Femur (tissue), 1 donor: ENCODE measurements at places on chromosomes 1 and 21.

DNA sequence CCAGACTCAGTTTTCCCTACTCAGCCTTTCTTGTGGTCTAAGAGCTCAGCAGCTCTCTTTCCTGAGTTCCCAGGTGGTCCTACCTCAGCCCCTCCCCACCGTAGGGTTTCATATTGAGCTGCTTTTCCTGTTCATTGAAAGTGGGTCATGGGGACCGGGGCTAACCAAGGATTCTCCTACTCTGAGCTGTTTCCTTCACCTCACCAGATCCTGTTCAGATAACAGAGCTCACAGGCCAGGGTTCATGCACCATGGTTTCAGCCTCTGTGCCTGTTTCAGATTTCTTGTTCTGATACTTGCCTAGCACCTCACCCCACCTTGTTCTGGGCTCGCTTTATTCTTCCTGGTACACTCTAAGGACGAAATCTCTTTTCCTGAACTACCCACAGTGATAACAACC lies 8.5 kb downstream of the UBQLN4 start:
- DNase-seq = no peak

DNA sequence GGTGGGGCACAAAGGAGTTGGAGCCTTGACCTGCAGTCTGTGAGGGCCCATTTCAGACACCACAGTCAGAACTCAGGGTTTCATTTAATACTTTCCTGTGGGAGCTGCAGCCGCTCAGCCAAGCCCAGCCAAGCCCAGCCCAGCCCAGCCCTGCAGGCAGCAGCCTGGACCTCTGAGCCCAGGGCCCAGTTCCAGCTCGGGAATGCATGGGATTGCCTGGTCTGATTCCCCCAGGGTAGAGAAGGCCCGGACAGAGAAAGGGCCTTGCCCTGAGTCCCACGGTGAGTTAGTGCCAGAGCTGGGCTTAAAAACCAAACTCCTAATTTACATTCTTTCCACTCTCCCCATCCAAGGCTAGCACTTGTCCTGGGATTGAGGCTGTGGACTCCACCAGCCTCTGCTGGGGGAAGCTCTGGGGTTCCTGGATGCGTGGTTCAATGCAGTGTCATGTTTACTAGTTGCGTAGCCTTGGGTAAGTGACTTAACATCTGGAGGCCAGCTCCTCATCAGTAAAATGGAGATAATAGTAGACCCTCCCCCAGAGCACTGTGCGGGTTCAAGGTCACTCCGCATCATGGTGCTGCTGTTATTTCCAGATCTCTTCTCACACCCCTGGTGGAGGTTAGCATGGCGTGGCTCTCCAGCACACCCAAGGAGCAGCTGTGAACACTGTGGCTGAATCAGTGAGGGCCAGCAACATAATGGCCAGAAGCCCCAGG lies 29.2 kb upstream of the PKP1 start:
- no peak for DNase-seq

- no peak for DNase-seq
These were observed 12.4 kb downstream of the TRIM62 start for GRCh38 chr1:33169290-33170055.

- DNase-seq = no peak
These were observed 209.2 kb upstream of the GRIK3 start for GRCh38 chr1:37243368-37244082.

- no peak for DNase-seq
These were observed 63.1 kb upstream of the CNN3 start for GRCh38 chr1:94989911-94990473.

DNA sequence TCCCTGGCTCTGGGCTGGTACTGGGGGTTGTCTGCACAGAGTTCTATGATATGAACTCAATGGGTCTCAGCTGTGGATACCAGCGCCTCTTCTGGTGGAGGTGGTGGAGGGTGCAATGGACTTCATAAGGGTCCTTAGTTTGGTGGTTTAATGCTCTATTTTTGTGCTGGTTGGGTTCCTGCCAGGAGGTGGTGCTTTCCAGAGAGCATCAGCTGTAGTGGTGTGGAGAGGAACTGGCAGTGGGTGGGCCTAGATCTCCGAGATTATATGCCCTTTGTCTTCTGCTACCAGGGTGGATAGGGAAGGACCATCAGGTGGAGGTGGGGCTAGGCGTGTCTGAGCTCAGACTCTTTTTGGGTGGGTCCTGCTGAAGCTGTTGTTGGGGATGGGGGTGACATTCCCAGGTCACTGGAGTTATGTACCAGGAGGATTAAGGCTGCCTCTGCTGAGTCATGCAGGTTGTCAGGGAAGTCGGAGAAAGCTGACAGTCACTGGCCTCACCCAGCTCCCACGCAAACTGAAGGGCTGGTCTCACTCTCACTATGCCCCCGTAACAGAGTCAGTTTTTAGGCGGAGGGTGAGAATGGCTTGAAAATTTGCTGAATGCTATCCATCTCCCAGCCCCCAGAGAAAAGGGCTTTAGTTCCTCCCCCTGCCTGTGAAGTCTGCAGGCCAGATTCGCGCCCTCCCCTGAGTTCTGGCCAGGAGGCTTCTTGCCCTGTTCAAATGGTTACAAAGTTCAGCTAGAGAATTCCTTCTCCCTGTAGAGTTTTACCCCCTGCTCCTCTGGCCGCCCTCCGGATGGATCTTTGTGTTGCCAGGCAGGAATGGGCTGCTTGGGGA lies 902.9 kb downstream of the LTN1 start:
- no peak for DNase-seq

GRCh38 chr1:210525716-210526454 lies 197.2 kb downstream of the HHAT start:
- DNase-seq = no peak

- DNase-seq = peak; percentile 66
These were observed 14.9 kb downstream of the COLGALT2 start for GRCh38 chr1:184022668-184023067.

DNA sequence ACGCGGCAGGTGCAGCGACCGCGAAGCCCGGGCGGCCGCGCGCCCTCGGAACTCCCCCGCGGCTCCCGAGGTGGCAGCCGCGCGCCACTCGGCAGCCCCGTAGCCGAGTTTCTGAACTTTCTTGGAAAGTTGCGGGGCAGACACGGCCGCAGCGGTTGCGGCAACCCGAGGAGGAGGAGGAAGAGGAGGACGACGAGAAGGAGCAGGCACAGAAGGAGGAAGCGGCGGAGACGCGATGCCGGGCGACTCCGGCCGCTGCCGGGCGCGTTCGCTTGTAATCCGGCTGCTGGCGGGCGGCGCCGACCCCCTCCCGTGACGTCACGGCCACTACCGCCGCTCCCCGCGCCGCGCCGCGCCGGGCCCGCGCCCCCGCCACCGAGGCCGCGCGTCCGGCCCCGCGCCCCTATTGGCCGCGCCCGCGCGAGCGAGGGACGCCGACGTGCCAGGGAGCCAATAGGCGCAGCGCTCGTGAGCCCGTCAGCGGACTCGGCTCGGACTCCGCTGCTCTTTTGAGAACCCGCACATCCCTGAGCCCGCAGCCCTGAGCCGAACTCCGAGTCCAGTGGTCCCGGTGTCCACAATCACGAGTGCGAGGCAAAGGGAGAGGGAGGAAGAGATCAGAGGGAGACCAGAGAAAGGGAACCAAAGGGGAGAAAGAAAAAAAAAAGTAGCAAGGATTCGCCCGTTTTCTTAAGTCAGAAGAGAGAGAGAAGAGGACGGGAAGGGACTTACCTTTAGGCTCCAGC lies 736 bp upstream of the BARHL2 start:
- DNase-seq = no peak

DNA sequence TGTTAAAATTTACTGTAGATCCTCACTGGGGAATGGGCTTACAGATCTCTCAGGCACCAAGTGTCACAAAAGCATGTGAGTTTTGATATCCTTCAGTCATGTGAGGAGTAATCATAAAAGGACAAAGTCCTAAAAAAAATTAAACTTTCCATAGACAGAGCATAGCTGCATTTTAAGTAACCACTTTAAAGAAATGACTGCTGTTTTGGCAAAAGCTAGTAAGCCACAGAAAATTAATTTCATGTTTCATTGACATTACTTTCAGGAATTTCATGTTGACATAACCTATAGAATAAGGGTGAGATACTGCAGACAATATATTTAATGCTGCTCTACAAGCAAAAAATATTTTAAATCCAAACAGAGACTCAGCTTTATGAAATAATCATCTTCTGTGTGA lies 156.3 kb downstream of the LYPLAL1 start:
- DNase-seq = no peak

DNA sequence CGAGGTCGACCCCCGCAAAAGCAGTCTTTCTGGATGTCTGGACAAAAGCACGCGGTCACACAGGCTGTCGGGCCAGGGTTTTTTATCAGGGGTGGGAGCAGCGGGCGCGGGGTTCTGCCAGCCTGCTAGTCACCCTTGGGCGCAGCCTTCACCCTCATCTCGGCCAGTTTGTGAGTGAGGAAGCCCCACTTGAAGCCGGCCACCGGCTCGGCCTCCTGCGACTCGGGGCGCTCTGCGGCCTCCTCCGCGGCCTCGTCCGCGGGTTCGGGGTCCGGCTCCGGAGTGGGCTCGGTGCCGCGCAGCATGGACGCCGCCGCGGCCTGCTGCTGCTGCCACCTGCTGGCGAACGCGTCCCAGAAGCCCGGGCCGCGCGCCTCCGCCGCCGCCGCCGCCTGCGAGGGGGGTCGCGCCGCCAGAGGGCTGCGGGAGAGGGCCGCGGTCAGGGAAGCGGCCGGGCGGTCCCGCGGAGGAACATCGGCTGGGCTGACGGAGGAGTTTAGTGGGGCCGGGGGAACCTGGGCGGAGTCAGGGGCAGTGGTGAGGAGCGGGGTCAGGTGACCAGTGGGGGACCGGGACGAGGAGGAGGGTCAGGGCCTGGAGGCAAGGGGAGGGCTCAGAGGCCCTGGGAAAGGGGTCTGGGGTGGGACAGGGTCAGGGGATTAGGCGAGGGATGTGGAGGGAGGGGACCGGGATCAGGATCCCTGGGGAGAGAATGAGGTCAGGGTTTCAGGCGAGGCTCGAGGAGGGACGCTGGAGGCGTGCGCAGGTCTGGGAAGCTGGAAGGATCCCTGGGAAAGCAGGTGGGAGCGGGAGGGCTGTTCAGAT lies 4.5 kb downstream of the C1orf232 start:
- DNase-seq = no peak

- no peak for DNase-seq
These were observed 15.4 kb upstream of the LCE5A start for GRCh38 chr1:152495066-152495675.

- DNase-seq = peak; percentile 71
These were observed at the start of gene MTARC1 for GRCh38 chr1:220786337-220787068. Gene MTARC1, plus strand, starts transcription at chr1:220786913. Its CDS starts 32 bp downstream, at chr1:220786945.

DNA sequence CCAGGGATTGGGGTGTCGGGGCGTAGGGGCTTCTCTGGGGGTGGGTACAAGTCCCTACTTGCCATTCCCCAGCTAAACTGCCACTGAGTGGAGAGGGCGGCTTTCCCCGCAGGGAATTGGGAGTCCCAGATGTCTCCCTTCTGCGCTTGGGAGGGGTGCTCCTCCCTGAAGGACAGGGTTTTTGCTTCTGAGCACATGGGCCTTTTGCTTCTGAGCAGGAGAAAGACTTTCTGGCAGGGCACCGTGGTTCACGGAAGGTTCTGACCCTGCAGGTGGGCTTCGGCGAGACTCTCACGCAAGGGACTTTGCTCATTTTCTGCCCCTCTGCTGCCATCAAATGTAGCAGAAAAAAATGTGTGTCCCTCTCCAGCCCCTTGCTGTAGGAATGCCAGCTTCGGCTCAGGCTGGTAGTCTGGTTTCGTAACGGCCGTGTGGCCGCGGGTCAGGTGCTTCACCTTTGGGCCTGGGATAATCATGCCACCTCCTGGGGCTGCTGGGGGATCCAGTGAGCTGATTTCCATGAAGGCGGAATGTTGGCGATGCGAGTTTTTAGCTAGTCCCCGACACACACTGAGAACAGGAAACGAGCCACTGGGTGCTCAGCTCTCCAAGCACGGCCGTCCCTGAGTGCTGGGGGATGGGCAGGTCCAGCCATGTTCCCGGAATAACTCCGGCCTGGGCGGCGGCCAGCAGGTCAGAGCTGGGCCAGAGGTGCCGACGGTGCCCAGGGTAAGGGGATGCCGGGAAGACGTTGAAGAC lies 364.0 kb downstream of the CAMTA1 start:
- peak; percentile 48 for DNase-seq

DNA sequence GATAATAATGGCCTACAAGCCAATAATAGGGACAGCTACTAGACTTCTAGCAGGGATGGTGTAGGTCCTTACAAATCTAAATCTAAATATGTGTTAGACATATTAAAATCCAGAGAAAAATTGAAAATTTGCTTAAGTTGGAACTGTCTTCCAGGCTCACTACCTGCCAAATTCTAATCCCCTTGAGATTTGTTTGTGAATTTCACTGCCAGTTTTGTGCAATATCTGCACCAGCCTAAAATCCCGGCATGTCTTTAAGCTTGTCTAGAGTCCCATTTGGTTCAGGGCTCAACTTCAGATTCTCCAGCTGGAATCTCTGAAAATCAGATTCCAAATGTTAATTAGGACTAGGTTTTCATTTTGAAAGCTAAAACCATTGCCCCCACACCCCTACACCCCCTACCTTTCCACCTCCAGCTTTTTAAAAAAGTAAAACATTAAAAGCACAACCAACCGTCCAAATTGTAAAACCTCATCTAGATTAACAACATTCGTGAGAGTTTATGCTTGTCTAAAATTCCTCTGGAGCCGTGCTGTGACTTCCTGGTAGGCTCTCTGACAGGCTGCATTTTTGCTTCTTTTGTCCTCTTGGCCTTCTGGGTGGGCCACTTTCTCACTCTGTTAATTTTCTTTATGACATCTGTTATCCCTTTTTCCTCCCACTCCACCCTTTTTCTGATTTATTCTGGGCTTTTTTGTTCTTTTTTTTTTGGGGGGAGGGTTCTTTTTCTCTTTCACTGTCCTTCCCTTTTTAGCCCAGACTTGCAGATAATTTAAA lies 348.7 kb downstream of the PAPPA2 start:
- no peak for DNase-seq

DNA sequence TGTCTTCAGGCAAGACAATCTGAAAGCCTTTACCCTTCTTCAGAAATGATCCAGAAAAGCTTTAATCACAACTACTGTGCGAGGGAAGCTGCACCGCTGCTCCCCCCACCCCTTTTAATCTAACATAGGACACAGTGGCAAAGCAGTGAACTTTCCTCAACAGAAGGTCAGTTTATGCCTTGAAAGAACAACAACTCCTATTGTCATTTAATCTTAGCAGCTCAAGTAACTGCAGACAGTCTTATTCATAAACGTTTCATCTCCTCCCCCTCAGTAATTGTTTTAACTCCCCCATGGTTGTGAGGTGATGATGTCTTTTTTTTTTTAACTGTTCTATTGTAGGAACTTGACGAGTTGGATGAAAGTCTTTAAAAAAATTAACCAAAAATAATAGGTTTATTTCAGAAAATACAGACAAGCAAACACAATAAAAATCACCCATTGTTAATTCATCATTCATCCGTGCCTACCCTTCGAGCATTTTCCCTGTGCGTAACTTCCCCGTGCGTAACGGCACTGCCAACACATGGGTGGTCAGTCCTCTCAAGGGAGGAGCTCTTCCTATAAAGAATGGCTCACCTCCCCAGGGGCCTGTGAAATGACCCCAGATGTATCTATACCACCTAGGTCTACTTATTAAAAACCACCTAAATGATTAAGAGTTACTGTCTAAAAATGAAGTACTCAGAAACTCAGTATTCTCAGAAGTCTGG lies 3.3 kb upstream of the ADAR start:
- DNase-seq = no peak
